ENCODE measurements at places on chromosomes 5 and 9.

DNA sequence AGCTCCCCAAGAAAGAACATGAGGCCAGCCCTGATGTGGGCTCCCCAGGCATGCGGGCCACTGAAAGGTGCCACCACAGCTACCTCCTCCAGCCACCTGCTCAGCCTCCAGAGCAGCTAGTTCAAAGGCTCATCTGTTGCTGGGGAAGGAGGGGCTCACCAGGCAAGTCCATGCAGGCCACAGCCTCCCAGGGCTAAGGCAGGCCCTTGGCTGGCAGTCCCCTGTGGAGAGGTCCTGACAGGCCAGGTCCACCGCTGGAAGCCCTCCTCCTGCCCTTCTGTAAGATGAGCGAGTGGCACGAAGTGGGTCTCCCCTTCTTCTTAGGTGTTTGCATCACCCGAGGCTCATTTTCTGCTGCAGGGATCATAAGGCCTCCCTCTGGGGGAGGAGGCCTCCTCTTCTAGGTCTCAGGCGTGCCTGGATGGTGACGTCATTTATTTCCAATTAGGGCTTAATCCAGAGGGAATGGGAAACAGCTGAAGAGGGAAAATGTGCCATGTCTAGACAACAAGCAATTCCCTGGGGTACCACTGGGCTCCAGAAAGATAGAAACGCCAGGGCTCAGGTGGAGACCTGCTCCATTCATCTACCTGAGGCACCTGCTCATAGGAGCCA is 91.6 kb downstream of the CFAP90 start:
- no peak for DNase-seq

- no peak for DNase-seq
These were observed 209.6 kb downstream of the FSTL4 start for GRCh38 chr5:133402775-133403174.

DNA sequence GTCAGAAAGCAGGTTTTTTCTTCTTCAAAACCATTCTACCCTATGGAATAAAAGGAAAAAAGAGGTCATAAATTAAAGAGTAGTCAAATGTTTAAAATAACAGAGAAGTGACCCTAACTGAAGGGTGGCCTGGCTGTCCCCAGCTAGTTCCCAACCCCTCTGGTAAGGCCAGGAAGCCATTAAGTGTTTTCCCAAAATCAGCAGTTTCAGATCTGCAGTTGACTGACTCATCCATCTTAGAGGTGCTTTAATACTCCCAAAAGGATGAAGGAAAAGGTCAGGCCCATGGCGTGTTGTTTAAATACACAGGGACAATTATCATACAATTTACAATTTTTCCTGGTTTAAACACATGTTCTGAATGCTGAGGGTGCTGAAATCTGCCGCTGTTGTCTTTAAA is 47.9 kb upstream of the TBC1D9B start:
- DNase-seq, result no peak

GRCh38 chr5:143176048-143176447 is 227.4 kb downstream of the NR3C1 start:
- no peak for DNase-seq

- no peak for DNase-seq
These were observed 708.1 kb upstream of the RGMB start for GRCh38 chr5:98065261-98065909.

DNA sequence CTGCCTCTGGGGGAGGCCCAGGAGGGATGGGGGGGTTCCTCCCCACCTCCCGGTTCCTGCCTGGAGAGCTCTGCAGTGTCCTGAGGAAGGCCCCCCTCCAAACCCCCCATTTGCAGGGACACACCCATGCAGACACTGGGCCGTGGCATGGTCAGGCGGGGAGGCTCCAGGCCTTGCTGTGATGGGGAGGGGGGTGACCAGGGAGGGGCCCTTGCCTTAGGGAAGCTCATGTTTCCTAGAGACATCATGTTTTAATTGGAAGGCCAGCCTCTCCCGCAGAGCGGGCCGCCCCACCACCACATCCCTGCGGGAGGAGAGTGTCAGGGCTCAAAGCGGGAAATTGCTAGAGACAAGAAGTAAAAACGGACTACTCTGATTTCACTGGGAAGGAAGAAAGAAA is 12.0 kb downstream of the PRRX2 start:
- DNase-seq, result no peak

All from COR-L47 (cell line).